ENCODE measurements at places on chromosomes 3 and 15.

- no peak for DNase-seq
Measured at GRCh38 chr3:138461896-138462295, 27.5 kb downstream of the ESYT3 start.

- no peak for DNase-seq
Measured at GRCh38 chr3:124504332-124505059, 225.8 kb upstream of the UMPS start.

- no peak for DNase-seq
Measured at GRCh38 chr15:61720197-61720704, 340.0 kb downstream of the VPS13C start.

DNA sequence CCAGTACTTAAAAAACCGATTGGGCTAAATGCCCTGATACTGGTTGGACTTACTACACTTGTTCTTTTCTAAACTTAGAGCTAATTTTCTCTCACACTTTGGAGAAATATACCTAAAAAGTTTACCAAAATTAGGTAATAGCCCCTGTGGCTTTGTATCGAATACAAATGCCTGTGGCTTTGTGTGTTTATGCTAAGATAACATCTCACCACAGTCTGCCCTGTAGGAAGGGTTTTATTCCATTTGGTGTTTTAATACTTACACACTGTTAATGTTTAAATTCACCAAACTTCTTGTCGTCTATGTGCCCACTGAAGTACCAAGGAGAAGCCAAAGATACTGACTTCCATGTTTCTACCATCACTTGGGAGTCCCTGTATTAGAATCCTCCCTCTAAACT is 66.4 kb downstream of the BCHE start:
- DNase-seq = no peak

- no peak for DNase-seq
Measured at GRCh38 chr3:59289831-59290230, 240.0 kb upstream of the CFAP20DC start.

GRCh38 chr3:87873136-87873535 is 185.7 kb downstream of the CGGBP1 start:
- no peak for DNase-seq

DNA sequence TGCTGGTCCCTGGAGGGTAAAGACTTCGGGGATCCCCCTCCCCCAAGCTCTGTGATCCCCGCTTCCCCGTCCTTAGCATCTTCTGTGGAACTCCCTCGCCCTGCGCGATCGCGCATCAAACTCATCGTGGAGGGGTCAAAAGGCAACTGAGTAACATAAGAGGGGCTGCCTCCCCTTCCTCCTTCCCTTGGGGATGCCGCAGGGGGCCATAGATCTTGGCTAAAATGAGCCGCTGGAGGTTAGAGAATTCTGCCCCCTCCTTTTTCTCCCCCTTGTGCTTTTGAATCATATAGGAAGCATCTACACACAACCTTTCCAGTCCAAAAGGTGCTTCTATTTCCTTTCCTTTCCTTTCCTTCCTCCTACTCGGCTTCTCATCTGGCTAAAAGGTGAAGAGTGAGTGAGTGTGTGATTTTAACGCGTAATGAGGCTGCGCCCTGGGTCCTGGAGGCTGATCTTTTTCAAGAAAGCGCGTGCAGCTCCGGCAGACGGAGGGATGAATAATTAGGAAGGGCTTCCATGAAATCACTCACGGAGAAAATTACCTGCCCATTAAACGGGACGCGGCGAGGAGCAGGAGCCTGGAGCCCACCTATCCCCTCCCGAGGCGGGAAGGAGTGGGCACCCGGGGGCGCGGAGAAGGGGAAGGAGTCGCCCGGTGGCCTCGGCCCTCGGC is 831 bp upstream of the ROBO2 start:
- no peak for DNase-seq

- no peak for DNase-seq
Measured at GRCh38 chr3:188720215-188720614, 451.6 kb upstream of the TPRG1 start.

GRCh38 chr3:186414735-186415419 is 52.8 kb upstream of the DGKG start:
- no peak for DNase-seq

DNA sequence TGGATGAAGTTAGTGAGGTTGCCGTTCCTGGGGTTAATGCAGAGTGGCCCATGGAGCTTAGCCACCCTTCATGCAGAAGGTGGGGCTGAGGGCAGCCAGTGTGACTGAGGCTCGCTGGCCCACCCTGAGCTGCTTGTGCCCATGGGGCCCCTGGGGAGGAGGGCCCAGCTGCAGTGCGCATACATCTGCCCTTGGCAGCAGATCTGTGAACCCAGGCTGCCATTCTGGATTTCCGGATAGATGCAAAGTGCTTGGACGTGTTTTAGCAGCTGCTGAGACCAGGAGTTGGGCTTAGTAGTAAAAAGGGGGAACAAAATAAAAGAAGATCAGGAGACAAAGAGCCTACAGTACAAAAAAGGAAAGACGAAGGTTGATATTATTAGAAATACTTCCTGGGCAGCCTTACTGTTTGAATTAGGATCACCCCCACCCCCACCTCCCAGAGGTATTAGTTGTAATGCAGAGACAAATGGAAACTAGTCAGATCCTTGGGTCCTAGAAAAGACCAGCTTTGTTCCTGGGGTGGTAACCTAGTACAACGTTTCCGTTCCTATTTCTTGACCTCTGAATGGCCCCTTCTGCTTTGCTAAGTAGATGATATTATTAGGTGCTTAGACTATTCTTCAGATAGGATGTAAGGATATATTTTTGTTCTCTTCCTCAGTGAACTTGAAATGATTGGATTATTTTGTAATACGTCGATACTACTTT is 70.2 kb downstream of the IGF1R start:
- DNase-seq = no peak

DNA sequence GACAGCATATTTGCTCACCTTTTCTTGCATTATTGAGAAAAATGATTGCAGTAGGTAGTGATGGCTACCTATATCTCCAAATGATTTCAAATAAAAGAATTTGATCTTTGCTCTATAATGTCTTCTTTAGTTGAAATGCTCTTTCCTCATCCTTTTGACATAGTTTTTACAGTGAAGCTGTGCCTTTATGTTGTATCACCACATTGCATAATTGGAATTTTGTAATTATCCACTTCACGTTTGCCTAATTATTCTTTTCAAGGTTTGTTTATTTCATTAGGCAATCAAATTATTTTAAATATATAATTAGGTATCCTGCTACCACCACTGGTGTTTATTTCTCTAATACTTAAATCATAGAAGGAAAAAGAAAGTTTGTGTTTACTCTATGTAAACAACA is 21.3 kb upstream of the P2RY13 start:
- no peak for DNase-seq

- DNase-seq = no peak
Measured at GRCh38 chr15:55587321-55588069, 650 bp downstream of the PYGO1 start.

DNA sequence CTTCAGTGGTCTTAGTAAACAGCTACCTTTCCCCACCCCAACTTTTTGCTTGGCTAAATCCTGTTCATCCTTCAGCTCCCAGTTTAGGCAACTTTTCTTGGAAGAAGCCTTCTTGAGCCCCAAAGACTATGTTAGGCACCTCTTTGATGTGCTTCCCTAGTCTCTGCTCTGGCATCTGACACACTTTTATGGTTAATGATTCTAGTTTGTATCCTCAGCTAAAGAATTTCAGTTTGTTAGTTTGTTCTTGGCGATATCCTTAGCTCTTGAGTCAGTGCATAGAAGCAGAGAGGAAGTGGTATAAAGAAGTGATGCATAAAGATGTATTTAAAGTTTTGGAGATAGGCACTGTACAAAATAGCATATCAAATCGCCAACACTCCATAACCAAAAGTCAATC is 168.4 kb downstream of the WDR72 start:
- DNase-seq = no peak

DNA sequence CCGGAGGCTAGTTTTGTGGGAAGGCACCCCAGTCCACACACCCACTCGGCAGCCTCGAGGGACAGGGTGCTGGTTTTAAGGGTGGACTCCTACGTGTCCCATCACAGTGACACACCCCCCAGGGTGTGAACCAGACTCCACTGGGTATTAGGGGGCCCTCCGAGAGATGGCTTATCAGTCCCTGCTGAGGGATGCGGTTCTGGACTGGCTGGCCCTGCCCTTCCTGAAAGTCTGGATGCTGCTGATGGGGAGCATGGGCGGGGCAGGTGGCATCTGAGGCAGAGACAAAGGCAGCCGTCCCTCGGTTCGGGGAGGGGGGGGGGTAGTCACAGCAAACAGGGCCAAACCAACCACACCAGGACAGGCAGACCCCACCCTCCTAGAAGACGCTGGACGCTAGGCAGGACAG is 939 bp upstream of the ULK3 start:
- no peak for DNase-seq

DNA sequence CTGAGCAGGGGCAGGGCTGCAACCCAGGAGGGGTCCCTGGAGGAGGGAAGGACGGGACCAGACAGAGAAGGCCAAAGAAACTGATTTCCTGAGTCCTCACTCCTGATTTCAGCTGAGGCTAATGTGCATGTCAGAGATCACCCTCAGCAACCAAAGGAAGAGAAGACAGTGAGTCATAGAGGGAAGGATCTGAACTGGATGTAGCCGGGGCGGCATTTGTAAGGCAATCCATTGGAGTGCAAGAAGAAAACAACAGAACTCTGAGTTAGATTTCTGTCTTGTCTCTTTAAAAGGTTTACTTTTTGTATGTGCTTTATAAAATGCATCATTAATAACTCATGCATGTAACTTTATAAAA is 105.3 kb upstream of the AGBL1 start:
- DNase-seq = no peak

GRCh38 chr3:175777495-175777894 is 918.4 kb downstream of the NAALADL2 start:
- DNase-seq = no peak

DNA sequence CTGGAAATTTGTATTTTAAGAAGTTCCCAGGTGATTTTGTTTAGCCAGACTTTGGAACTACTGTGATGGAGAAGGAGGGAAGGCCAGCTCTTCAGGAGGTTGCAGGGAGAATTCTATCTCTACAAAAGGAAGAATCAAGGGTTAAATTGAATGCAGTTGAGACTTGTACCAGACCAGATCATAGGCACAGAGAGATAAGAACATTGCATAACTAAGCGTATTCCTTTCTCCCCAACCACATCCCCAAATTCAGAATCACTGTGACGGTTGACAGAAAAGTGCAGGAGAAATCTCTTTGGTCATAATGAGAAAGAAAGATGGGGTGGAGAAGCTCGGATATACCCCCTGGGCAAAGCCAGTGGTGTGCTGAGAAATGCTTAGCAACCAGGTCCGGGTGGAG is 7.2 kb downstream of the PLD1 start:
- DNase-seq = no peak

- no peak for DNase-seq
Measured at GRCh38 chr3:121926380-121926779, 32.2 kb downstream of the SLC15A2 start.

- DNase-seq = no peak
Measured at GRCh38 chr3:113743006-113743630, 2.9 kb downstream of the NAA50 start.

DNA sequence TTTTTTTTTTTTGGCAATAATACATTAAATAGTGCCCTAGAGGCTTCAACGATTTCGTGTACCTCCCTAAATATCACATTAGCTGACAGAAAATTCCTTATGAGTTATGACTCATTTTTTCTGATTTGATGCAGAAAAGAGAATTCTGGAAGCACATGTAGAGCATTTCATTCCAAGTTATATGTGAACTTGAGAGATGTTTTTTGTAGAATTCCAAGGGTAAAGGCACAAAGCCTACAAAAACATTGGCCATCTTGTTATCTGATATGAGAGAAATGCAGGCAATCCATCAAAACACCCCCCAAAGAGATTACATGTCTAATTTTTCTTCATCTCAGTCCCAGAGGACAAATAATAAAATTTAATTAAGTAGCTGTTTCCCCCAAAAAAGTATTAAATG is 6.7 kb upstream of the PFN2 start:
- DNase-seq = no peak

- no peak for DNase-seq
Measured at GRCh38 chr15:90530250-90531051, 728 bp downstream of the CRTC3 start.

DNA sequence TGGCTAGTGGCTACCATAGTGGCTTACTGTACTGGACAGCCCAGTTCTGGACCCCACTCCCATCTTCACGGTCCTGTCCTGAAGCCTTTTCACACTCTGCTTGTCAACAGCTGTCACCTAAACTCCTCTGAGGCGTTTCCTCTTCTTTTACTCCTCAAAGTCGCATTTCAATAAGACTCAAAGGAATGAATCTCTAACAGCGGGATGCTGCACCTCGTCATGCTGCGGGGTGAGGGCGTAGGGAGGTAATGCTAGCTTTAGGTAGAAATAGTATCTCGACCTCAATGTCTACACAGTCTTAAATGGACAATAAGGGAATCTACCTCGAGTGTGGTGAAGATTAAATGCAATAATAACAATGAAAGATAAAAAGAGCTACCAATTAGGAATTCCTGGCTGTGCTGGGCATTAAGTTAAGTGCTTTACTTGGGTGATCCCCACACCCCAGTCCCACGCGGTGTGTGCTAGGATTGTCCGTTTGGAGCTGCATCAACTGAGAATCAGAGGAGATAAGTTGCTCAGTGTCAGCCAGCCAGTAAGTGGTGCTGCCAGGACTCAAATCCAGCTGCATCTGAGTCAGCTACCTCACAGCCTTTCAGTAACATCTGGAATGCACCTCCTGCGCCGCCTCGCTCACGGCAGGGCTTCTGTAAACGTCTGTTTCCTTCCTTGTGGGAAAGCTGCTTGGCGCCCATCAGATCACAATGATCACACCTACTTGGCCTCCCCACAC is 14.0 kb downstream of the PLA2G4D start:
- DNase-seq = no peak

DNA sequence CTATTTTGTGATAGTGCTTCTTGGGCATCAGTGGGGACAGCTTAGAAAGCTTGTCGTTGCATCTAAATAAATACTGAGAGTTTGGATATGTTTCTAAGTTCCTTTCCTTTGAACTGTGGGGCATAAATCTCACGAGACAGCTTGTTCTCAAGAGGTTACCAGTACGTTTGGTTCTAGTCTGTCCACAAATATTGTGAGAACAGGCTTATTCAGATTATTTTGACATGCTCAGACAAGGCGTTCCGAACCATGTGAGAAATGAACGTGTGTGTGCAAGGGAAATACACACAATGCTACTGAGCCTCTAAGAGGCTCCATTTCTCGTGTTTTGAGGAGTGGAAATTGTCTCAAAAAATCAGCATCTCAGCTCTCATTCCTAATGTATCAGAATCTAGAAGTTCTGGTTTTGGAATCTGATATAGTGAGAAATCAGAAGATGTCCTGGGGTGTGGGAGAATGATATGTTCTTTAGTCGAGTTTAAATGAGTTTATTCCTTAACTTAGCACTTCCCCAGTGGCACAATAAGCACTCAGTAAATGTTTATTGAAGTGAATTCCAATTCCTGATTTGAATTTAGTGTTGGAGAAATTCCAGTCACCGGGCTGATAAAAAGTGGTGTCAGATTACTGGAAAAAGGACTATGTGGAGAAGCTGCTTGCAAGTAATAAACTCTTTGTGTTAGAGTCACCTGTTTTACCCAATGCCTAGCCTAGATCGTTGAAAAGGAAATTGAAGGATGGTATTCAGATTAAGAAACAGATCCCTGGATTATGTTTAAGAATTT is 481.5 kb downstream of the LPP start:
- DNase-seq = no peak

Data from SIG-M5 (cell line).